Ammon's horn (tissue), 1 donor: ENCODE measurements at places on chromosomes 13 and 19.
A peak's percentile ranks its signal among the peaks of the same experiment; 100 is the strongest.

GRCh38 chr19:29504454-29504853 lies 21.3 kb upstream of the VSTM2B start:
- DNase-seq, result peak; percentile 59

DNA sequence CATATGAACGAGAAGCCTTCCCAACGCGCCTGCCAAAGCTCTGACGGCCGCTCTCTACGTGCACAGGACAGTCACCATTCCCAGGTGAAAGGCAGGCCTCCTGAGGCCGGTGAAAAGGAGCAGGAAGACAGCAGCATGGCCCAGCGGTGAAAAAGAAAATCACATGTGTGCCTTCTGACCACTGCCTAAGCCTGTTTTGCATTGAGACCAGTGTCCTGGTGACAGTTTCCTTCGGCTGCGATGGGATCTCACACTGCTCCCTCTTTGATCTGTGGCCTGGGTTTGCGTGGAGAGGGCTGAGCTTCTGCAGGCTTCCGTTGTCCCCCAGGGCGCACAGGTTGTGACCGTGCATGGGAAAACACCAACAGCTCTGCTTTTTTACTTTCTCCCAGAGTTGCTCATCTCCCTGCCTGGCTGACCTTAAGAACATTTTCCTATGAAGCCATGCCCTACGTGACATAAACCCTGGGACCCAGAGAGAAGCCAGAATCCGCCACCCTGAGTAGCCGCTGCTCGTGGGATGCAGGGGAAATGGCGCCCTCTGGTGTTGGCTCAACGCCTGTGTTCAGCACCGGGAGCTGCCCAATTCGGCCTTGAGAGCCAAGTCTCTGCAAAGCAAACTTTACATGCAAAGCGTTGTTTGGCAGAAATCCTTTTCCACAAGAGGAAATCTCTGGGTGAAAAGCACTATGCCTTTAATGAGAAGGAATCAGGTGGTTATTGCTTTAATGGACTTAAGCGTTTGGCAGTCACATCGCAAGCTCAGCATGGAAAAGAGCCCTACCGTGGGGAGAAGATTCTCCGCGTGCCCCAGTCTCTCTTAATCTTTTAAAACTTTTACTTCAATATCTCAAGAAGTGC lies 112.2 kb upstream of the GPR12 start:
- DNase-seq, result peak; percentile 76

GRCh38 chr13:81224209-81224833 lies 883.4 kb upstream of the SPRY2 start:
- no peak for DNase-seq

GRCh38 chr19:46736531-46737297 lies 9.1 kb upstream of the FKRP start:
- no peak for DNase-seq

- peak; percentile 65 for DNase-seq
Observed at GRCh38 chr19:32200312-32201038, 144.9 kb upstream of the ZNF507 start.

- no peak for DNase-seq
Observed at GRCh38 chr19:15962319-15962718, 13.5 kb downstream of the OR10H4 start.

- no peak for DNase-seq
Observed at GRCh38 chr13:72692884-72693514, 34.4 kb downstream of the MZT1 start.

- no peak for DNase-seq
Observed at GRCh38 chr19:5452594-5453565, 2.3 kb upstream of the ZNRF4 start.

- DNase-seq, result peak; percentile 15
Observed at GRCh38 chr13:44259045-44260027, 114.3 kb upstream of the SERP2 start.

GRCh38 chr13:54018485-54018884 lies 989.9 kb downstream of the OLFM4 start:
- DNase-seq, result no peak

- no peak for DNase-seq
Observed at GRCh38 chr19:40163541-40164129, 27.6 kb upstream of the MAP3K10 start.

- DNase-seq, result no peak
Observed at GRCh38 chr13:43389983-43390382, 366.6 kb downstream of the DNAJC15 start.

DNA sequence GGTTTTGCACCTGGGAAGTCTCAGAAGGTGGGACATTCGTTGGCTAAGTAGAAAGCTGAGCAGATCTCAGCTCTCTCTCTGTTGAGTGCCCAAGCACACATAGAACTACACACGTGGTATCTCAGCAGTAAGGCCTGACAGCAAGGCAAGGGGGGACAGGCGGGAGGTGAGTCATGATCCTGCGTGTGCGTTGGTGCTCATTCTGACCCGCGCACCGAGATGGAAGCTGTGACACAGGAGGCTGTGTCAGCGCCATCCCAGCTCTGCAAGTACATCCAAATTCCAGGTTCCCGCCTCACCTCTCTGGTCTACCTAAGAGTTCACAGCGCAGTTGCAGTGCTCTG lies 135.7 kb downstream of the USP12 start:
- no peak for DNase-seq
